Peyer's patch (tissue), 4 donors: ENCODE measurements at places on chromosomes 7 and 10. TPM values are rescaled to one million over a fixed set of nuclear protein-coding genes. Genes with fewer than 3 reads are reported as not detected.

The FAM24B gene
- total RNA-seq, result 5.8 TPM

The CFAP70 gene
- 0.88 TPM for total RNA-seq

The THSD7A gene
- total RNA-seq, result 4.1 TPM

The SLC18A3 gene
- not detected for total RNA-seq

The RPEL1 gene
- not detected for total RNA-seq

The NUDT13 gene
- total RNA-seq, result 4.0 TPM

The FXYD4 gene
- not detected for total RNA-seq

The HOGA1 gene
- not detected for total RNA-seq

The SLIT1 gene
- total RNA-seq, result 1.7 TPM

The LGI1 gene
- total RNA-seq, result not detected

GRCh38 chr7:54995610-54996363 is 23.0 kb upstream of the EGFR start:
- H3K27me3 ChIP-seq, result no peaks in the 10 kb centered on the region
- H3K4me1 ChIP-seq, result no peaks in the 10 kb centered on the region
- H3K27ac ChIP-seq, result no peak overlapping the region
- H3K4me3 ChIP-seq, result no peak overlapping the region
- DNase-seq, result no peak

GRCh38 chr7:22945584-22945983 is 68.3 kb downstream of the HYCC1 start:
- no peak overlapping the region for H3K27ac ChIP-seq
- DNase-seq, result no peak
- no peaks in the 10 kb centered on the region for H3K36me3 ChIP-seq
- H3K4me3 ChIP-seq, result no peak overlapping the region

- DNase-seq, result no peak
- H3K36me3 ChIP-seq, result no peaks in the 10 kb centered on the region
- H3K27ac ChIP-seq, result no peak overlapping the region
- no peaks in the 10 kb centered on the region for H3K27me3 ChIP-seq
Measured at GRCh38 chr7:80729591-80730320, 91.3 kb downstream of the CD36 start.

DNA sequence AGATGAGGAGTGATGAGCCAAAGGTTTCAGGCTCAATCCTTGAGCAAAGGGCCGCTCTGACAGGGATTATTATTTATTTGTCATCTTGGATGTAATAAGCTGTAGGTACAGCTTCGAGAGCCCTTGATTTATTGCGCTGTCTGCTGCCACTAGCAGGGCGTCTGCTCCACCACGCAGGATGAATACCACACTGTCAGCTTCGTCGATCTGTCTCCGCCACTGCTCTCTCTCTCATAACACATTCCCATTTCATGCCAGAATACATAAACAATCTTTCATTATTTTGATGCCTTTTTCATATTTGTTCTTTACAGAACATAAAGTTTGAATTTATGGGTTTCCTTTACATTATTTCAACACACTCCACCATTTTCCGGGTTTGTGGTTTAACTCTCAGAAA is 276.6 kb downstream of the LRMDA start:
- no peak overlapping the region for H3K27ac ChIP-seq
- DNase-seq, result no peak
- H3K27me3 ChIP-seq, result no peaks in the 10 kb centered on the region
- H3K4me3 ChIP-seq, result no peak overlapping the region
- H3K36me3 ChIP-seq, result no peaks in the 10 kb centered on the region

- no peaks in the 10 kb centered on the region for H3K27me3 ChIP-seq
- H3K36me3 ChIP-seq, result no peaks in the 10 kb centered on the region
- no peak overlapping the region for H3K4me3 ChIP-seq
Measured at GRCh38 chr10:105148921-105149320, 507.8 kb downstream of the SORCS3 start.

DNA sequence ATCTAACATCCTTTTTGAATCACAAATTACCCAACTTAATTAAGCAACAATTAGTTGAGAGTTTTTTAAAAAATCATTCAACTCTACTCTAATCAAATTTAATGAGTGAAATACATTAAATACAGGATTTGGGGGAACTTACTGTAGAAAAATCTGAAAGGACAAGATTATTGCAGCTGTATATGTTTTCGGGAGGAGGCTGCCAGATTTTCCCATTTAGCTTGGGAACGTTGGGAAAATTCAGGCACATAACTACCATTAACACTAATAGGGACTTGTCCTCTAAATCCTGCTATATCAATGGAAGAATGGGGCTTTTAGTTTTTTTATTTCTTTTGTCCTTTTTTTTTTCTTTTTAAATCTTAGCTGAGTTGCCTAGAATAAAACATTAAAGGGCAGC is 691.4 kb upstream of the FZD8 start:
- no peaks in the 10 kb centered on the region for H3K27me3 ChIP-seq
- H3K27ac ChIP-seq, result no peak overlapping the region
- DNase-seq, result no peak

GRCh38 chr7:93629291-93629801 is 54.8 kb upstream of the CALCR start:
- no peak for DNase-seq
- H3K27ac ChIP-seq, result no peak overlapping the region
- no peaks in the 10 kb centered on the region for H3K36me3 ChIP-seq

DNA sequence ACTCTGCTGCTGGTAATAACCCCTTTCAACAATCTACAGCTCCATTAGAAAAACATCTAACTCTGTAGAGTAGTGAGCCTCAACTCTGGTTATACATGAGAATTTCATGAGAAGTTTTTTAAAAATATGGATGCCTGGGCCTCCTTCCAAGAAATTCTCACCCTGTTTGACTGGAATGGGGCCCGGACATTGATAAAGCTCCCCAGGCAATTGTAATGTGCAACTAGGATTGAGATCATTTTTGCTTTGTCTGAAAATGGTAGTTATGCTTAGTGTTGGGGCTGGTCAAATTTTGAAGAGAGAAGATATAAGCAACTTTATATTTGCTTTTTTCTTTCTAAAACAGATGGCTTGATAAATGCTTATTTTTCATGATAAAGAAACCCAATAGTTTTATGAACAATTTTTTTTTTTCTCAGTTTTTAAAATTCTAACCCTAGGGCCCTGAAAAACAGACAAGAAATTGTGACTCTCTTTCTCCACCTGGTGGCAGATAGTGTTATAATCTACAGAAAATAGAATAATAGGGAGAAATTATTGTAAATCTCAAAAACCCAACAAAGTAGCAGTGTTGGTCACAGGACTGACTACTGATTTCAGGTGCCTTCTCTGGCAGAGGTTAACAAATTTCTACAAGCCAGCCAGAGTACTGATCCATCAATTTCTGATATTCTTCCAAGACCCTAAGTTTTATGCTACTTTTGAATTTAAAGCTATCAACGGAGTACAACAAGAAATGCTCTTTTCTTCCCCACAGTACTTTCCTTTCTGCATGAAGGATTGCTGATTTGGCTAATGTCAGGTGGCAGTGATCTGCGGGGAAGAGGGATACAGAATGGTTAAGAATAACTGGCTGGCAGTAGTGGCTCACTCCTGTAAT is 174.8 kb downstream of the DKK1 start:
- H3K27me3 ChIP-seq, result no peaks in the 10 kb centered on the region
- no peak overlapping the region for H3K27ac ChIP-seq
- H3K4me3 ChIP-seq, result no peak overlapping the region
